ENCODE measurements at places on chromosomes 3 and 15.

DNA sequence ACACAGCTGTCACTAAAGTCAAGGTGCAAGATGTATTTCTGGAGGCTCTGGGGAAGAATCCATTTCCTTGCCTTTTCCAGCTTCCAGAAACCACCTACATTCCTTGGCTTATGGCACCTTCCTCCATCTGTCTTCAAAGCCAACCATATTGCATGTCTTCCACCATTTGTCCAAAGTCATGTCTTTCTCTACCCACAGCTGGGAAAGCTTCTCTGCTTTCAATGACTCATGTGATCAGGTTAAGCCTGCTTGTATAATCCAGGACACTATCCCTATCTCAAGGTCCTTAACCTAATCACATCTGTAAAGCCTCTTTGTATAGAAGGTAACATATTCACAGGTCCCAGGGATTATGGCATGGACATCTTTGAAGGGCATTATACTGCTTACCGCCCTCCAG lies 14.2 kb downstream of the ARHGAP31 start:
- no peak for DNase-seq

GRCh38 chr3:16945330-16945729 lies 60.6 kb downstream of the PLCL2 start:
- DNase-seq = peak; percentile 8

GRCh38 chr3:145429546-145429945 lies 731.4 kb downstream of the PLOD2 start:
- no peak for DNase-seq

DNA sequence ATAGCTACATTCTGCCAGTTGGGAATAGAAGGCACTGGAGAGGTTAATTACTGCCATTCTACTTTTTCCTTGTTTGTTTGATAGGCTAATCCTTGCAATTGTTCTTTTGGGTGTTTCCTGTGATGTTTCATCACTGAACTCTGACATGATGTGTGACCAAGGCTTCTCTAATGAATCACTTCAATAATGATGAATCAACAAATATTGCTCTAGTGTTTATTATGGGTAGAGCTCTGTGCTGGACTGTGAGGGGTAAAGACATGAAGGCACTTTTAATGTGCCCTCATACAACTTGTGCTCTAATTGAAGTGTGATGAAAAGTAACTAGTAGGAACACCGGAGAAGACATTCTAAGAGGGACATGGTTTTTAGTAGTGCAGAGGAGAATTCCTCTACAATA lies 233.6 kb downstream of the WDR72 start:
- no peak for DNase-seq

DNA sequence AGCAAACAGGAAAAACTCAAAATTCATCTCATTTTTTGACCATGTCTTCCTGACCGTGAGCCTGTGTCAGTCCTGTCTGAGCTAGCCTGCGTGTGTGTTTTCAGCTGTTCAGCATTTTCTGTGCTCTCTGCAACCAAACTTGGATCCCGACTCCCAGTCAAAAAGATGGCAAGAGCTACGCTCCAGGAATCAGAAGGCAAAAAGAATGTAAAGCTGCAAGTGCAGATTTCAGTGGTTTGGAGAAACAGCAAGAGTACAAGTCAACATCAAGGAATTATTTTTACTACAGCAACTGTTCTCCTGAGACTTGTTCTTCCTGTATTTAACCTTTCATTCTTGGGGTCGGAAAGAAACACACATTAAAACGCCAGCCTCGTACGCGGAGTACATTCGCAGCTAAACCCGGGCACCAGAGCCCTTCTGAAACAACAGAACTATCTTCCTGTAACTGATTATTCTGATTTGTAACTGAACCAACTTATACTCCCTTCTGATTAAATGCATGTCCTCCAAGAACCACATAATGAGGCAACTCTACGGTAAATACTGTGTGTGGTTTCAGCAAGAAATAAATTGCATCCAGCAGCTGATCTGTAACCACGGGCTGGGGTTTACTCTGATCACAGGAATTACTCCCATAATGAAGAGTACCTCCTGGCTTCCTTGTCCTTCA lies 107.4 kb downstream of the LRIG1 start:
- peak; percentile 10 for DNase-seq

DNA sequence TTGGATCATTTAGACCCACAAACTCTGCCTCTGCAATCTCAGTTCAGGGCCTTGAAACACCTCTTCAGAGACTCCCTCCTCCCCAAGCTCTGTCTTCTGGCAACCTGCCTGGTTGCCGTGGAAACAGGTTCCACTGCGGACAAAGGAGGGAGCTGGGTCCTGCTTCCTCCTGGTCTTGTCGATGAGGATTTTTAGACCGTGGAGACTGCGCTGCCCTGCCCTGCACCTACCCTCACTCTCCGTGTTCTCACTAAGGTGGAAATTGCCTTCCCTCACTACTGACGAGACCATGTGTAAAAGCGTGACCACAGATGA lies at the start of gene RTP1:
TSS of gene RTP1 (plus strand) at position 152 of the 315 bp plus-strand sequence. CDS start at position 182, 30 bp downstream.
- no peak for DNase-seq

DNA sequence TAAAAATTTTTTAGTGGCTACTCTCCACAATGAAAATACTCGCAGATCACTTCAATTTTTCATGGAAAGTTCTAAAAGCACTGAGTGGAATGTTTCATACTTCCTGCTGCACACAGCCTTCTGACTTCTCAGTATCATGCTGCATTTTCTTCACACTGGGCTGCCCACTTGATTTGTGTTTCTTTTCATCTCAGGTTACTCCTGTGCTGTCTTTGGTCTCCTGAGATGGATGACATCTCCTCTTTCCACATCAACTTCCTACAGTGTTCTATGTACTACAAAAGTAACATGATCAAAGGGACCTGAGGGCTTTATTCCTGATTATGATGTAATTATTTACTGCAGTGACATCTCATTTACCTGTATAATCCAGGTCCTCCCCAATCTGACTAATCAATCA lies 927.7 kb downstream of the ROBO2 start:
- DNase-seq = no peak

DNA sequence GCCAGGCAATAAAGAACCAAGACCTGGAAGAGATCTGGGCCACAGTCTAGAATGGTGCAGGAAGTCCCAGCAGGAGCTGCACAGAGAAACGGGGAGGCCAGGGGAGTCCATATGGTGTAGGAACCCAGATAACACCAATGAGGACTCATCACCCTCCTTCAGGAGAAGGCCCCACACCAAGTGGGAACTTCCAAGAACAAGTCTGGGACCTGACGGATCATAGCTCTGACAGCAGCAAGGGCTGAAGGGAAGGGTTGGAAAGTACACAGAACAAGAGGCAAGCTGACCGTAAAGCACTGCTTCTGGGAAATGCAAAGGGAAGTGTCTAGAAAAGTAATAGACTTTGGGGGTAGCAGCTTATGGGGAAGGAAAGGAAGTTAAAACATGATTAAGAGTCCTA lies 34.5 kb downstream of the ANO10 start:
- DNase-seq = no peak

DNA sequence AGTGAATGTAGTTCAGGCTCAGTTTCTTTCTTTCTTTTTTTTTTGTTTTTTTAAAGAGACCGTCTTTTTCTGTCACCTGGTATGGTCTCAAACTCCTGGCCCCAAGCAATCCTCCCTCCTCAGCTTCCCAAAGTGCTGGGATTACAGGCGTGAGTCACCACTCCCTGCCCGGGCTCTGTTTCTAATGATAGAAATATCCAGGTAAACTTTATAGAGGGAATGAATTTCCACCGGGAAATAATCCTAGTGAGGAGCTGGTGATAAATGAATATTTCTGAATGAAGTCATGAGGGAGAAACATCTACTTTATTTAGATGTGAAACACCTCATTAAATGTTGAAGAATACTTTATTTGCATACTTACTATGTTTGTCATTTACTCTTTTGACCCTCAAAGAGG lies 7.2 kb downstream of the RNF13 start:
- DNase-seq = peak; percentile 23

GRCh38 chr3:150450916-150451315 lies 42.8 kb downstream of the TSC22D2 start:
- DNase-seq = no peak

- DNase-seq = no peak
These were observed 178.0 kb upstream of the P2RY1 start for GRCh38 chr3:152656972-152657355.

DNA sequence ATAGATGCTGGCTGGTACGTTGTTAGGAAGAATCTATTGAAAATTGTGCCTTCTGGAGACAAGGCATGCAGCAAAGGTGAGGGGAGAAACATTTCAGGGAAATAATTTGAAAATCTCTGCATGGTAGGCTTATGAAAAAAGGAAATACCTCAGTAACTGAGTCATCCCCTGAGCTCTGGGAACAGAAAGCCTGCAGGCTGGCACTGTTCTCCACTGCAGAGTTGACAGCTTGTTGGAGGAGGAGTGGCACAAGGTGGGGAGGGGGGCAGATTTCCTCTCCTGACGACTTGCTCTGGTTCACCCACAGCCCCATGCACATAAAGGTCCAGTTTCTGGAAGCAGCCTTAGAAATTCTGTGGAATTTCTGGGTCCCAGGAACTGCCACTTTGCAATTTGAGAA lies 179.4 kb downstream of the ABHD5 start:
- peak; percentile 85 for DNase-seq

GRCh38 chr3:43017593-43018195 lies 38.6 kb downstream of the GASK1A start:
- DNase-seq = no peak

- no peak for DNase-seq
These were observed 23.0 kb downstream of the SUCNR1 start for GRCh38 chr3:151896246-151897012.

DNA sequence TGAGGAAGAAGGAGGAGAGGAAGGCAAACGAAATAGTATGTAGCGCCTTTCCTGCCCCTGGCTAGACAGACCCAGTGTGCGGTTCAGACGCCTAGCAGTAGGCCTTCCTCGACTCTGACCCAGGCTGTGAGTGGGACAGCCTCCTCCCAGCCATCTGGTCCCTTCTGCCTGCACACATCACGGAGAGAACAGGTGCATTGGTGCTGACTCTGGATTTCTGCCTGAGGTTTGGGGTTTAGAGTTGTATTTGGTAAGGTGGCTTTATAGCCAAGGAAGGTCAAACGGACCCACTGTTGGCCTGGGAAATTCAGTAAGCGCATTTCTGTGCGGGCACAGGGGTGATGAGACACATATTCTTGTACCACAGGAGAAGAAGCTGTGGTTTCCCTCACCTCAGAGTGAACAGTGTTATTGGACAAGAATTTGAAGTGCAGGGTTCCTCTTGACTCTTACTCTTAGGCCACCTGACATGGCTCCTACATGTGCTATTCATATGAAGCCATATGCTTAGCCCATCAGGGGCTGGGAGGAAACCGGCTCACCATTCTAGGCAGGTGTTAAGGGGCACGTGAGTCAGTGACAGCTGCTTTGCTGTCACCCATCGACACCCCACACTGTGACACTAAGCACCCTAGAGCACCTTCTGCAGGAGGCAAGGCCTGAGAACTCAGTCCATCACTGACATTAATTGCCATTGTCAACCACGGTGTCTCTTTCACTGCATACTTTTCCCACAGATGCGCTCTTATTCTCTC lies 143.3 kb downstream of the CHDH start:
- DNase-seq = no peak

- no peak for DNase-seq
These were observed 21.7 kb upstream of the EPHB3 start for GRCh38 chr3:184539801-184540435.

Data from GM23248 (cell line).